ENCODE measurements at places on chromosomes 1 and 21.

GRCh38 chr1:65470766-65471165, 50.3 kb downstream of the LEPR start:
- DNase-seq: no peak

- DNase-seq: peak; percentile 12
Measured at GRCh38 chr21:45074818-45075595, 627 bp downstream of the ADARB1 start.

DNA sequence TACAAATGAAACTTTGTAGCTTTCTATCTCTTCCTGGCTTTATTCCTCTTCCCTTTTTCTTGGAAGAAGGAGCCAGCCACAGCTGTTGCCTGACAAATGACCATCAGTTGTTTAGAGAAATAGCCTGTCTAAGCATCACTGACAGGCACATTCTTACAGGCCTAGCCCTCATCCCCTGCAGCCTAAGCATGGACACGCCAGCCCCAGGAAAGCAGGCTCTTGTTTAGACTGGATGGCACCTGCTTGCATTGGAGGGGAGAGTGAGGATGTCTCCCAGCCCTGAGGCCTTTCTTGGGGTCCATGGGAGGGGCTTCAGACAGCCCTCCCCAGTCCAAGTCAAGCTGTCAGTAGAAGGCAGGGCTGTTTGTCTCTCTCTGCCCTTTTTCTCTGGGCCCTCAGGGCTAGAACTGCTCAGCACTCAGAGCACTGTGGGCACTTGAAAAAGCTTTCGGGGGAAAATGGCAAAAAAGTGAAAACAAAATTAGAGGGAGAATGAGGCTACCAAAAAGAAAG, 282.5 kb upstream of the PLXNA2 start:
- no peak for DNase-seq

DNA sequence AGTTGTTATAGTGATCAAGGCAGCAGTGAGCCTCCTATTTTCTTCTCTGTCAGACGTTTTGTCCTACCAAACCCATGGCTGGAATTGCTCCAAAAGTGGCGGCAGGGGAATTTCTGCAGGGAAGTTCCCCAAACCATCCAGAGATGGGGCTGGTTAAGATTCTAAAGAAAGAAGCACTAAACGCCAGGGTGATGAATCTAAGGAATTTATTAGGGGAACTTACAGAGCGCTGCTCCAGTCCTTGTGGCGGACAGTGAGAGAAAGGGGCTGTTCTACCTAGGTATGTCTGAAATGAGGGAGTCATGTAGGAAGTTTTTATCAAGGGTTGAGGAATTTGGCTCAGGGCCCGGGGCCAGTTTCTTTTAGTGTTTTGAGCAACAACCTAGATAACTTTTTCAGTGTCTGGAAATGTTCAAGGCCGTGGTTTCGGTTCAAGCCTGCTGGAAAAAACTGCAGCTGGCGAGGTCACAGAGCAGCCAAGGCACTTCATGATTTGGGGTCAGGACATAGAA, 222.4 kb upstream of the B3GALT2 start:
- DNase-seq: no peak

DNA sequence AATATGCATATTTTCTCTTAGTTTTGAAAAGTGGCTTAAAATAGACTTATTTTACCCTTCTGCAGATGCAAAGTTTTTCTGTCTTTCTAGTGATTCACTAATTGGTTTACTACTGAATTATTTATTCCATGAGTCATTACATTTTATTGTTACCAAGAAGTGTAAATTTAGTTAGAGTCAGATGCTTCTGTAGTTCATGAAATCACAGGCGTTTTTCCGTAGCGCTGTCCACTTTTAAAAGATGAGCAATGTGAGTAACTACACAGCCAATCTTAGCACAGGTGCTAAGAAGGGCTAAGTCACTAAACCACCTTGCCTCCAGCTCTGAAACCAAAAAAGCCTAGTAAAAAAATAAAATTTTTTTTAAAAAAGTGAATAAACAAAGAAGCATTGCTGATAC, 24.7 kb downstream of the RGS13 start:
- no peak for DNase-seq

DNA sequence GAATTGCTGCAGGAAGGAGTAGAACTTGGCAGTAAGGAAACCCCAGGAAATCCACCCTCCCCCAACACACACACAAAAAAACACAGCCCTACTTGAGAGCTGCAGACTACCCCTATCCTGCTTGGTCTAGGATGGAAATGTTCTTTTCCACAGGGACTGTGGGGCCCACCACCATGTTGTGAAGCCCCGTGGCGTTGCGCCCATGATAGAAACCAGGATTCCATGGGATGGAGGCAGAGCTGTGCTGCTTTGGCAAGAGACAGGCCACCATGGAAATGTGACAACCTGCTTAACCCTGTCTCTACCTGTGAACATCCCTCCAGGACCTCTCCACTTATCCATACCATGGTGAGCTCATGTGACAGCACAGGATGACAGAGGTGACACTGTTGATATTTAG, 121.1 kb upstream of the NGF start:
- DNase-seq: no peak

DNA sequence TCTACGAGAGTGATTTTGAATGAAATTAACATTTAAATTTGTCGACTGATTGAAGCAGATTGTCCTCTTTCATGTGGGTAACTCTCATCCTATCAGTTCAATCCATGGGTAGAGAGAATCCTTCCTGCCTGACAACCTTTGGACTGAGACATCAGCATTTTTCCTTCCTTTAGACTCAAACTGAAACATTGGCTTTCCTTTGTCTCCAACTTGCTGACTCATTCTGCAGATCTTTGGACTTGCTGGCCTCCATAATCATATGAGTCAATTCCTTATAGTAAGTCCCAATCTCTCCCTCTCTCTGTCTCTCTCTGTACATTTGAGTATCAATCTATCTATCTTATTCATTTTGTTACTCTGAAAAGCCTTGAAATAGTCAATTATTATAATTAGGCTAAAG, 416.7 kb downstream of the LRRIQ3 start:
- no peak for DNase-seq

DNA sequence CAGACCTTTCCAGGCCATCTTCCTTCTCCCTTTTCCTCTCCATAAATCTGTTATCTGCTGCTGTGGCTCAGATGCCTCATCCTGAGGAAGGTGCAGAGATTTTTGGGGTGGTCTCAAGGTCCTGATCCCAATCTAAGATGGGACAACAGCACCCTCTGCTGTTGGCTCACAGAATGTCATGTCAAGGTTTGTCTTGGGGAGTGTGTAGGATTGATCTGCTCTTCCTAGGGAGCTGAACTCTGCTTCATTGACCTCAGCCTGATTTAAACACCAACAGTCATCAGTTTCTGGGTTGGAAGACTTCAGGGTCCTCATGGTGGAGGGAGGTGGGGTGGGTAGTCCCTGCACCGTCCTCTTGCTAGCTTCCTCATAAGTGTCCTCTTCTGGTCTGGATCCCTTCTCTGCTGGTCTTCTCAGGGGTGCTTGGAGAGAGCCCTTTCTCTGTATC, 62.8 kb upstream of the LAX1 start:
- DNase-seq: no peak

DNA sequence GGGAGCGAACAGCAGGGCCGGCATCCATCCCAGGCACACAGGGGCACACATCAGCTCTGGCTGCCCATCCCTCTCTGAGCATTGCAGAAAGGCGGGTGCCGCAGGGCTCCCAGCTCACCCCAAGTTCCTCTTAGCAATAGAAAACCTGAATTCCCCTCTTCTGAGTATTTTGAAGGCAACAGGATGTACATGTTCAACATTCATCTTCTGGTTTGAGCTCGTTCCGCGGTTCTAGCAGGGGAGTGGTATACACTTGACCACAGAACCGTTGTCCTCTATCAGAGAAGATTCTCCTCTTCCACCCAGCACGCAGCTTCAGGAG, 23.6 kb downstream of the ACTA1 start:
- no peak for DNase-seq

- no peak for DNase-seq
Measured at GRCh38 chr1:52592637-52593323, 9.4 kb upstream of the GPX7 start.

DNA sequence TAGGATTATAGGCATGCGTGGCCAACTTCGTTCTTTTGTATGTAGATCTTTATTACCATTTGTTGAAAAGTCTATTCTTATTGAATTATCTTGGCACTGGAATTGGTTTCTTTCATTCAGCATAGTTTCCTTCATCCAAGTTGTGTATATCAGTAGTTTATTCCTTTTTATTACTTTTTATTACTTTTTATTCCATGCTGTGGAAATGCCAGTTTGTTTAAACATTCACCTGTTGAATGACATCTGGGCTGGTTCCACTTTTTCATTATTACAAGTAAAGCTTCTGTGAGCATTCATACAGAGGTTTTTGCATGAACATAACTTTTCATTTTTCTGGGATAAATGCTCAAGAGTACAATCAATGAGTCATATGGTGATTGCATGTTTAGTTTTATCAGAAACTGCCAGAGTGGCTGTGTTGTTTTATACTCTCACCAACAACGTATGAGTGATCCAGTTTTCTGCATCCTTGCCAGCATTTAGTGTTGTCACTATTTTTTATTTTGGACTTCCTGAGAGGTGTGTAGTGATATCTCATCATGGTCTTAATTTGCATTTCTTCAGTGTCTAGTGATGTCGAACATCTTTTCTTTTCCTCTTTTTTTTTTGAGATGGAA, 28.6 kb downstream of the PTPRU start:
- no peak for DNase-seq

DNA sequence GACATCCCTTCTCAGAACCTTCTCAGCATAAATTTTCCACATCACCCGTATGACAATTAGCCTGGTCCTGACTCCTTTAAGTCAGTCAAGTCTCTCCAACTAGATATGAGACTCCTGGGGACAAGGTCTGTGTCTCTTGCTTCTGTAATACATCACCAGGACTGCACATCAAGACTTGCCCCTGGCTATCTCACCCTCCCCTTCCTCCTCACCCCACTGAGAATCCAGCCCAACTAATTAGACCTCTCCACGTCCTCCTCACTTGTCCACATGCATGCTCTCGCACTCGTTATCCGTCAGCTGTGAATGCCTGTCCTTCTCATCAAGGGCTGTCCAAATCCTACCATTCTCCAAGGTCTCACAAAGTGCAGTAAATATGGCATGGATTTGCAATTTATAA, 542.8 kb downstream of the PTPRU start:
- DNase-seq: no peak

DNA sequence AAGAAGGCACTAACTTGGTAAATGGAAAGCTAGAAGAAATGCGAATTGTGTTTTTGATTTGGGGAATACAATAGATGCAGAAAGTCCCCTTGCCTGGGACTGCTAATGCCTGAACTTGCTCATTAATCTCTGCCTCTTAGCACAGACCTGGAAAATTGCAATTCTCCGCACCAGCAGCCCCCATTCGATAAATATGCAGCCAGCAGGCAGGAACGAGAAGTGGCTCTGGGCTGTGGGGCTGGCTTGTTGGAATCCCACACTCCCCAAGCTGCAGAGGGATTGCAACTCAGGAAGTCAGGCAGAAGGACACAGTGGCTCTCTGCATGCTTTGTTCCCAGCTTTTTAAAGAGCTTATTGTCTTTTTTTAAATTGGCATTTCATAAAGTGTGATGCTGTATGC, 51.3 kb downstream of the PCP4 start:
- DNase-seq: no peak

DNA sequence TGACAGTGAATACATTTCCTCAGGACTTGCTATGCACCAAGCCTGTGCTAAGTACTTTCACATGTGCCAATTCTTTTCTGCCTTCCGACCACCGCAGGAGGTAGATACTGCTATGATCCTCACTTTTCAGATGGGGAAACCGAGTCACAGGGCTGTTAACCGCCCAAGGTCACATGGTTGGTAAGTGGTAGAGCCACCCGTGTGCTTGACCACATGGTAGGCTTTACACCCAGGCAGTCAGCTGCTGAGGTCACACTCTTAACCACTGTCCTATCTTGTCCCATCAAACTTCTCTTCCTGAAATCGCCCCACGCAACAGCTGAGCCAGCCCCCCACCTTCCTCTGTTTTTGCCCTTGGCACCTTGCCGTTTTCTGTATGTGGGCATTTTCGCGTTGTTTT, 31.0 kb upstream of the SDHB start:
- DNase-seq: no peak

DNA sequence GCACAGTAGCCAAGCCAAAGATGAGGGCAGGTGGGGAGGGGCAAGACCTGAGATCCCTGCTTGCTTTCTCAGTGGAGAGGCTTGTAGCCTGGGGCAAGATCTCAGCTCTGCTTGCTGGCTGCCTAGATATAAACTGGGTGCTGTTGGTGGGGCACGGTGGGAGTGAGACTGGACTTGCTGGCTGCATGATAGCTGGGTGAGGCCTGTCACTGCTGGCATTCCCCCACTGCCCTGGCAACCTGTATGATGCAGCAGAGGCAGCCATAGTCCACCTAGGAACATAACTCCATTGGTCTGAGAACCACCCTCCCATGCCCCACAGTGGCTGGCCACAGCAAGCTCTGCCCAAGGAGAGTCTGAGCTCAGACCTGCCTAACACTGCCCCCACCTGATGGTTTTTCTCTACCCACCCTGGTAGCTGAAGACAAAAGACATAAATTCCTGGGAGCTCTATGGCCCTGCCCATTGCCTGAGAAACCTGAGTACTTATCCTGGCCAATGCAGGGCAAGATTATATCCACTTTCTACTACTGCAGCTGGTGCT, 261.9 kb upstream of the DEPDC1 start:
- no peak for DNase-seq

GRCh38 chr1:45721207-45721606, 29.2 kb downstream of the IPP start:
- no peak for DNase-seq

GRCh38 chr1:160491017-160491416, 32.0 kb downstream of the SLAMF6 start:
- no peak for DNase-seq

GRCh38 chr1:206049293-206049692, 3.7 kb upstream of the RHEX start:
- DNase-seq: no peak

DNA sequence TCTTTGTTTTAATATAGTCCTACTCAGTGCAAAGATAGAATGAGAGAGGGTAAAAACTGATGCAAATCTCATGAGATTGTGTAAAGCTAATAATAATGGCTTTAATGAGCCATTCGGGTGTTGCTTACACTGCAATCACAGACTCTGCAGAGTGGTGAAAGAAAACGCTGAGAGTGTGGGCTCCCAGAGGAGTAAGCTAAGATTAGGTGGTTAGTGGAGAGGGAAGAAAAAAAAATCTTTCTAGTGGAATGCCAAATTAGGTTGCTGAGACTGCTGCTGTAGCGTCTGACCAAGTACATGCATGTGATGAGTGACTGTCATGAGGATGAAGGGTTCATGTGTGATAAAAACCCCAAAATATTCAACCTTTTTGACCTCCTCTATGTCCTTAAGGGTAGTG, 645.9 kb upstream of the ADGRL4 start:
- no peak for DNase-seq

GRCh38 chr1:67126111-67126746, 8.5 kb downstream of the C1orf141 start:
- no peak for DNase-seq

- no peak for DNase-seq
Measured at GRCh38 chr1:91065337-91065736, 43.5 kb upstream of the ZNF644 start.
